T-helper 9 cell (primary cell): ENCODE measurements at places on chromosomes 12 and 14.
A peak's percentile ranks its signal among the peaks of the same experiment; 100 is the strongest.

- no peak for DNase-seq
Observed at GRCh38 chr14:71452987-71453386, 479.2 kb upstream of the RGS6 start.

- no peak for DNase-seq
Observed at GRCh38 chr12:61384511-61384910, 875.7 kb upstream of the USP15 start.

DNA sequence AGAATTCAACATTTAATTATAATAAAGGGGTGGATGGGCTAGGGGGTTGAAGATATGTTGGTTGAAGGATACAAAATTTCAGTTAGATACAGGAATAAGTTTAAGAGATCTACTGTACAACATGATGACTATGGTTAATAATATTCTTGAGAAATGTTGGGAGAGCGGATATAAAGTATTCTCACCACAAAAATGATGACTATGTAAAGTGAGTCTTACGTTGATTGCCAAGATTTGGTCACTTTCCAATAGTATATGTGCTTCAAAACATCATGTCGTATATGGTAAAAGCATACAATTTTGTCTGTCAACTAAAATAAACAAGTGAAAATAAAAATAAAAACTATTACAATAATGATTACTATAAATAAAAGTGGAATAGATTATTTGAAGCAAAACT, 802.0 kb downstream of the C12orf50 start:
- DNase-seq = no peak

DNA sequence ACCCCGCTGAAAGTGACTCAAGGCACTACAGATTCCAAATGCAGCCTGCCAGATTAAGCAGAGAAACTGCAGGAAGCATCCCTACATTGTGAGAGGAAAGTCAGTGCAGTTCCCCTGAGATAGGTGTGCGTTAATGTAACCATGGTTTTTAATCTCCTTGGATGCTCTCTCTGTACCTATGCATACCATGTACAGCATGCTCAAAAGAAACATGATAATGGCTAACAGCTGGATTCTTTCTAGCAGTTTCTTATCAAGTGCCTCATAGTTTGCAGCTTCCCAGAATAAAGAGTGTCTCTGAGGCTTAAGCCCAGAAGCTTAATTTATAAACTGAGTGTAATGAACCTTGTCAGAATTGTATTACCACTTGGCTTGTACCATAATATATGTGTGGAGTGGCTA, 17.1 kb upstream of the MDM1 start:
- DNase-seq = no peak

DNA sequence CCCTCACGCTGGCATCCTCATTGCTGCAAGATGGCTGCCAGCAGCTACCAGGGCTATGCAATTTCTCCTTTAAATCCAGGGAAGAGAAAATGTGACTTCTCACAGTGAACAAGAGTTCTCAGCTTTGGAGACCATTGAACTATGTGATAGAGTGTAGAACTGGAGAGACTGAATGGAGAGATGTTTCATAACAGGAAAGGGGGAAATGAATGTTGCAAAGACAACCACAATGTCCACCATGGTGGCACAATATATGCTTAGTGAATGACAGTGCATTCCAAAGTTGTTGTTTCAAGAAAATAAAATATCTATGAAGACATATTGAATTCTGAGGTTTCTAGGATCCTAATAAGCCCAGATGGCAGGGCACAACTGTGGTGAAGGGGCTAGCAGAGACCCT, 13.2 kb upstream of the COCH start:
- no peak for DNase-seq

GRCh38 chr12:117044790-117045159, 54.4 kb downstream of the TESC start:
- no peak for DNase-seq

GRCh38 chr12:91249518-91250272, 67.1 kb upstream of the DCN start:
- no peak for DNase-seq

DNA sequence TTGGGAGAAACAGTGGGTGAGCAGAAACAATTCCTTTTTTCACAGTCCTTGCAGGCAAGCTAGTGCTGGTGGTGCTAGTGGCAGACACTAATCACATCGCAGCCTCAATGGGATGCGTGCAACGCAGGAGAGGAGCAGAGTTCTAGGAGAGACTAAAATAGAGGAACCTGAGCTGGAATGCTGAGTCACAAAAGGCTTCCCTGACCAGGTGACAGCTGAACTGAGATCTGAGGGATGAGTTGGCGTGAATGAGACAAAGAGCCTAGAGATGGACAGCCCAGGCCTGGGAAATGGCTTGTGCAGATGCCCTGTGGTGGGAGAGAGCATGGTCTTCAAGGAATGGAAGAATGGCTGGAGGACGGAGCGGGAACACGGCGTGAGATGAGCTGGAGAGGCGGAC, 25.8 kb downstream of the ACADS start:
- DNase-seq = no peak

- DNase-seq = no peak
Observed at GRCh38 chr12:3670083-3670620, 82.8 kb downstream of the CRACR2A start.

GRCh38 chr14:68137704-68138619, 318.4 kb downstream of the RAD51B start:
- DNase-seq = no peak

GRCh38 chr14:44154446-44154845, 352.6 kb downstream of the FSCB start:
- no peak for DNase-seq

DNA sequence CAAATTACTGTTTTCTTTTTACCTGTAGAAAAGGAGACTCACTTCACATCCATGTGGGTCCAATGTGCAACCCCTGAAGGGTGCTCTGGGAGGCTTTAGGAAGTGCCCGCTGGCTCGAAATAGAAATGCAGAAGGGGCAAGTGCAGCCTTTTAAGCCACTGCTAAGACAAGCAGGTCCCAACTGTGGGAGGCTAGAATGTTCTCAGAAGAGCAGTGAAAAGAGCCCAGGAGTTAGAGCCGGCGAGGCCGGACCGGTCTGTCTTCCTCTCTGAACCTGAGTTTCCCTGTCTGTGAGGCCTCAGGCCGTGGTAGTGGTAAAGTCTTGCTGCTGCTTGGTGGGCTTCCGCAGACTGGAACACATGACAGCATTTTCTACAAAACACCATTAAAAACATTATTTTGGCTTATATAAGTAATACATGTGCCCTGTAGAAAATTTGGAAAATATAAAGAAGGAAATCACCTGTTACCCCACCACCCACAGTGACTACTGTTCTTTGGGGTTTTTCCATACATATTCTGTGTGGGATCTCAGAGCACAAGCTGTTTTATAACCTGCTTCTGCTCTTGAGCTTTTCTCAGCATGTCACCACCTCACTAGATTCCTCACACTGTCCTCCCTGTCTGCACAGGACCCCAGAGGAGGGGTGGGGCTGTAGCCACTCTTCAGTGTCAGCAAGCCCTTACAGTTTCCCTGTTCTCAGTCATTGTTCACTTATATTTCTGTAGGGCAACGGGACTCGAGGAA, 6.0 kb downstream of the CKB start:
- DNase-seq = no peak

- DNase-seq = no peak
Observed at GRCh38 chr12:45973526-45973925, 16.8 kb downstream of the SCAF11 start.

GRCh38 chr12:111692575-111693210, 6.8 kb downstream of the ACAD10 start:
- DNase-seq = no peak

- DNase-seq = no peak
Observed at GRCh38 chr12:82896277-82896676, 209.6 kb downstream of the TMTC2 start.

- no peak for DNase-seq
Observed at GRCh38 chr14:63245893-63246292, 41.6 kb downstream of the RHOJ start.

DNA sequence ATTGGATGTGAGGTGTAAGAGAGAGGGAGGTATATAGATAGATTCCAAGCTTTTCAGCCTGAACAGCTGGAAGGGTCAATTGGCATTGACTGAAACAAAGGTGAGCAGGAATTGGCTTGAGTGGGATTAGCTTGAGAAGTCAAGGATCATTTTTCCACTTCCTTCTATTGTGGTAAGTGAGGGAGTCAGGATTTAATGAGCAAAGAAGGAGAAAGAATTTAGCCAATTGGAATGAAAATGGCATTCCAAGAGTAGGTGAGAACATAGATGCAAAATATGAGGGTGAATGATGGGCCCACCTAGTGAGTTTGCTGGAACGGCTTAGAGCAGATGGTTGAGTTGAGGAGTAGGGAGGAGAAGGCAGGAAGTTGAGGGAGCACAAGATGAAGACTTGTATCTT, 56.5 kb upstream of the ETV6 start:
- DNase-seq = no peak

- DNase-seq = no peak
Observed at GRCh38 chr12:69851976-69852375, 26.9 kb downstream of the MYRFL start.

DNA sequence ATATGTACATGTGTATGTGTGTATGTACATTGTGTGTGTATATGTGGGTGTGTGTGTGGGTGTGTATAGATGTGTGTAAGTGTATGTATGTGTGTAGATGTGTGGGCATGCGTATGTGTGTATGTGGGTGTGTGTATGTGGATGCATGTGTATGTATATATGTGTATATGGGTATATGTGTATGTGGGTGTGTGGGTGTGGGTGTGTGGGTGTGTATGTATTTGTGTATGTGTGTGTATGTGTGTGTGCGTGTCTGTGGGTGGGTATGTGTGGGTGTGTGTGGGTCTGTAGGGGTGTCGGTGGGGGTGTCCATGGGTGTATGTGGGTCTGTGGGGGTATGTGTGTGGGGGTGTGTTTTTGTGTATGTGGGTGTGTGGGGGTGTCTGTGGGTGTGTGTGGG, 101.6 kb downstream of the PIWIL1 start:
- no peak for DNase-seq

DNA sequence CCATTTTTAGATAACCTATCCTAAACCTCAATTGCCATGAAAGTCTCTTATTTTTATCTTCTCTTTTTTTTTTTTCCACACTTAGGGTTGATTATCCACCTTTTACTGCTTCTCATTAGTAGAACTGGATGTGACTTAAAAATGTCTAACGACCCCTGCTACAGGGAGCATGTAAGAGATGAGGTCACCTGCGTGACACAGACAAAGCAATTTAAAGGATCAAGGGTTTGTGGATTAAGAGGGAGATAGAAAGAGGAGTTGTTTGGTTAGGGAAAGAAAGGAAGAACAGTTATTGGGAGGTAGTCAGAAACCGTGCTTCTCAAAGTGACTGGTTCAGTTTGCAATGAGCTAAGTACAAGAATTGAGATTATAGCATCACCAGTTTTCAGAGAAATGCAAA, 239.1 kb downstream of the ALX1 start:
- no peak for DNase-seq

- DNase-seq = no peak
Observed at GRCh38 chr12:86727160-86727559, 471.0 kb upstream of the MGAT4C start.

DNA sequence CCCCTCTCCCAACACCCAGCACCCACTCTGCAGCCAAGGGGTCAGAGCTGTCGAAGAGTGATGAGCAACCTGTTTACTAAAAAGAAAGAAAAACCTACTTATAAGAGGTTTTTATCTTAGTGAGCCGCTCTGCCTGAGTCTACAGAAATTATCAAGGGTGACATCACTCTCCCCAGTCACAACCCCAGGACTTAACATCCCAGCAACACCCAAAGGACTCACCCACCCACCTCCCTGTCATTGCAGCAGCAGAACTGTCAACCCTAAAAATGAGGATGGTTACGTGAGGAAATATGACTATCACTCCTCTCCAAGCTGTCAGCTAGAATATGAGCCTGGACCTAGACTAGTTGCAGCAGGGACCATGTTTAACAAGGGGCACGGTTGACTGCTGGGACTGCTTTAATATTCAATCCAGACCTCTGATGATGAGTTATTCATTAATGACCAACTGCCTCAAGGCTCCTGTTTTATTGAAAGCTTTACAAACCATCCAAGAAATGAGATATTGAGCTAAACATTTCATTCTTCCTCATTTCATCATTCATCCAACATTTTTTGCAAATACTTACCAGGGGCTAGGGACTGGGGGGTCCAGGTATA, 53.9 kb upstream of the FICD start:
- no peak for DNase-seq

GRCh38 chr14:103606963-103607668, 21.9 kb upstream of the KLC1 start:
- DNase-seq = peak; percentile 35

DNA sequence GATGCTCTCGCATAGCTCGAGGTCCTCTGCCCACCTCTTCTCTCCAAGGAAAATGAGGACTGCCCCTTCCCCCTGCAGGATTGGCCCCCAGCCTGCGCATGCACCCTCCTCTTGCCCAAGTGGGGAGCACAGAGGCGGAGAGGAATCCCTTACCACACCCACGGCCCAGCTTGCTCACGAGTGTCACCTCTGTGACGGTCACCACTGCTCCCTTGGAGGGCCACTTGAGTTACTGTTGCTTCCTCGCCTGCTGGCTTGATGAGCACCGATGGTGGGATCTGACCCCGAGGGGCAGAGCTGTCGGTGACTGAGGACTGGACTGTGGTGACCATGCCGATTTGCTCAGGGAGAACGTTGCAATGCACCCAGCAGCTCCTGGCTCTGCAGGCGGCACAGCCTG, 41.7 kb downstream of the FOXN4 start:
- DNase-seq = no peak

DNA sequence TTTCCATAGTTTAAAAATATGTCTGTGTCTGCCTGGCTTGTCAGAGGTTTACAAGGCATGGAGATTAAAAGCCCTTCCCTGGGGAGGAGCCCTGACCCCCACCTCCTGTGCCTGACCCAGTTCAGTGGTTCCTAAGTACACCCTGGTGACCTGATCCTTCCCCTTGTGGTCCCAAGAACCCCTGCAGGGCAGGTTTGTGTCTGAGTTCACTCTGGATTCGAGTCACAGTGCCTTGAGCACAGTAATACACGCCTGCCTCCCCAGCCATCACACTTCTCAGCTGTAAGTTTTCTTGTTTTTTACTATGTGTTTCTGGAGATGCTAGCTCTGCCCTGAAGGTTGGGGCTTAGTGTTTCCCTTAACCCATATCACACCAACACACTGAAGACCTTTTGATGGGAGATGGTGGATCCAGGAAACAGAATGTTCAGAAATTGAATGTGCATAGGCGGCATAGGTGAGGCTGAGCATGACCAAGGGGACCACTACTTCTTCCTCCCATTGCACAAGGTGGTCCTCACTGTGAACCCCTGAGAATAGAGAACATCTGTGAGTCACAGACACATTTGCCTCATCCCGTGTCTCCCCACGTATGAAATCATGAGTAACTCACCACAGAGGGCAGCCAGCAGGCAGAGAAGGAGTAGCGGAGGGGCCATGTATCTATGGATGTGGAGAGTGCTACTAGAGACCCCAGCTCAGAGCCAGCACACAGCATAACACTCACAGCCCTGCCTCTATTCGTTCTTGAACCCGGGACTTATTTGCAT, 962.9 kb downstream of the TMEM121 start:
- DNase-seq = no peak

- no peak for DNase-seq
Observed at GRCh38 chr12:126668961-126669360, 1598.0 kb upstream of the TMEM132C start.

- peak; percentile 26 for DNase-seq
Observed at GRCh38 chr12:106282457-106283097, 20.0 kb upstream of the TCP11L2 start.

- no peak for DNase-seq
Observed at GRCh38 chr14:72706485-72706884, 187.4 kb downstream of the DPF3 start.
